CD4-positive, alpha-beta memory T cell (primary cell): ENCODE measurements at places on chromosomes 6 and 20. TPM values are rescaled to one million over a fixed set of nuclear protein-coding genes. Genes with fewer than 3 reads are reported as not detected.

The DEF6 gene
- polyA plus RNA-seq = 171 TPM

The CAPN11 gene
- polyA plus RNA-seq = not detected

DNA sequence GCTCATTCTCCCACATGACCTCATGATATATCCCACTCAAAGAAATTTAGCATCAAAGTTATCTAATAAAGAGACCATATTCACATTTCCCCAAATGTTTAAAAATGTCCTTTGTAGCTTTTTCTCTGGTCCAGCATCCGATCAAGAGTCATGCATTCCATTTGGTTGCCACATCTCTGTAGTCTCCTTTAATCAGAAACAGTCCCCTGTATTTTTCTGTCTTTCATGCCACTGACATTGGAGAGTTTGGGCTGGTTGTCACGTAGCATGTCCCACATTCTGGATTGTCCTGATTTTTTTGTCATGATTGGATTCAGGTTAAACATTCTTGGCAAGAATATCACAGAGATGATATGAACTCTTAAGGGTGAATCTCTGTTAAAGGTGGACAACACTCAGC is 55.7 kb downstream of the SNX5 start:
- H3K4me3 ChIP-seq = no peak overlapping the region
- no peaks in the 10 kb centered on the region for H3K27me3 ChIP-seq
- H3K36me3 ChIP-seq = no peaks in the 10 kb centered on the region
- DNase-seq = no peak
- no peak overlapping the region for H3K27ac ChIP-seq

DNA sequence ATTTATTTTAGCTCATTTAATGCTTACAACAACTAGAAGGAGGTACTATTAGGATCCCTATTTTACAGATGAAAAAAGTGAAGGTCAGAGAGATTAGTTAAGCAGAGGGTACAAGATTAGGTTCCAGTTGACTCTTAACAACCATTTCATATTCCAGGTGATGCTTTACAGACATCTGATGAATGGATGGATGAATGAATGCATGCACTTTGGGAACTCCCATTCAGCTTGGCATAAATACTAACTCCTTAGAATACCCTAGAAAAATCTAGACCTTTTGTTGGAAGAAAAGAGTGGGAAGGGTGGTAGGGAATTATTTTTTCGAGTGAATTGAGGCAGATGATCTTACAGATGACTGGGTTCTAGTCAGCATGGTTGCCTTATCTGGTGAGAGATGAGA is 746 bp upstream of the SNRPB2 start:
- H3K4me3 ChIP-seq = no peak overlapping the region
- H3K27ac ChIP-seq = no peak overlapping the region
- peaks cover 20% of the 10 kb centered on the region for H3K36me3 ChIP-seq

GRCh38 chr6:138685781-138686180 is 87.8 kb upstream of the CCDC28A start:
- H3K36me3 ChIP-seq = no peaks in the 10 kb centered on the region
- H3K4me3 ChIP-seq = no peak overlapping the region
- no peak overlapping the region for H3K27ac ChIP-seq
- DNase-seq = no peak

DNA sequence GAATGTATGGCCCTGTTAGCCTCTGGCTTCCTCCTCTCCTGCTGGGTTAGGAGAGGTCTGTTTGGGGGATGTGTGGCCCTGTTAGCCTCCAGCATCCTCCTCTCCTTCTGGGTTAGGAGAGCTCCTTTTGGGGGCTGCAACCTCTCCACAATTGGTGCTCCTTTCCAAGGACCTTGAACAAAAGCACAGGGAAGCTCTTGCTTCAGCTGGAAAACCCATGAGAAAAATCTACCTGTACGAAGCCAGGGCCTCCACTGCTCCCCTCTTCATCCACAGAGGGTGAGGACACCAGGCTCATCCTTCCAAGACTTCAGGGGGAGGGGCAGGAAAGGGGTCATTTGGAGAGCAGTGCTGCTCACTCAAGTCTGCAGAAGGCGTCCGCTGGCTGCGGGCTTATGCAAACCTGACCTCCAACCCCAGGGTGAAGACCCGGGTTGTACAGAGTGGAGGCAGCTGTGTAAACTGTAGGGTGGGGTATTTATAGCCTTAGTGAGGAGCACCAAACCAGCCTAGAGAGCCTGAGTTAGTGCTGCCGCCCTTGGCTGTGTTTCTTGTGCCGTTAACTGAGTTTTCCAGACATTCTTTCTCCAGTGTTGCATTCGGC is 62.1 kb downstream of the SLC24A3 start:
- H3K4me3 ChIP-seq = no peak overlapping the region
- no peaks in the 10 kb centered on the region for H3K36me3 ChIP-seq
- H3K27me3 ChIP-seq = no peaks in the 10 kb centered on the region
- H3K27ac ChIP-seq = no peak overlapping the region

DNA sequence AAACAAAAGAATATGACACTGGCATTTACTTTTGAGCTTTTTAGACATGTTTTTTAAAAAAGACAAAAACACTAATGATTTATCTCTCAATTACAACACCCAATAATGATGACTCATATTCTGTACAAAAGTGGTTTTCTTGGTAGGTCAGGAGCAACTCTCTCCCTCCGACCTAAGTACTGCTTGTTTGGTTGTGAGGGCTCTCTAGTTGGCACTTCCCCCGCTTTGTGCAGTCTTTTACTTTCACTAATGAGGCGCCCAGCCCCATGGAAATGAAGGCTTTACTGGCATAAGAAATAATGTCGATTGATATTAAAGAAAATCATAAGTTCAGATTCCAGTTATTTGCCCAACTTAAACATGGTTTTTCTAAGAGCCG is 1.3 kb downstream of the KPNA5 start:
- peaks cover 44% of the 10 kb centered on the region for H3K4me1 ChIP-seq
- peak; percentile 33 for DNase-seq
- H3K4me3 ChIP-seq = no peak overlapping the region
- H3K27me3 ChIP-seq = no peaks in the 10 kb centered on the region
- H3K36me3 ChIP-seq = no peaks in the 10 kb centered on the region

The ADAM33 gene
- polyA plus RNA-seq = not detected

DNA sequence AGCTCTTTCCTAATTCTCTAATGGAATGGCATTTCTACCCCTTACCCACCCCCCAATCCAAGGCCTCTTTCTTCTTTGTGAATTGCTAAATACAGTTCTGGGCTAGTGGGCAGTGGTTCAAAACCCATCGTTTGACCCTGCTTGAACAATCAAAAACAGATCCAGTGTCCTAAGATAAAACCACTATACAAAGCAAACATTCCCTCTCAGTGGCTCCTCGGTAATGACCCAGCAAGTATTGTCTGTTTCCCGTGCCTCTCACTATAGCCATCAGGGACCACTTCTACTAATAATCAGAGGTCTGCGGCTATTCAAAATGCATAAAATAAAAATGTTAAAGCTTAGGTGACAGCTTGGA is 143.5 kb upstream of the AKAP12 start:
- H3K36me3 ChIP-seq = peaks cover 2% of the 10 kb centered on the region
- H3K27ac ChIP-seq = no peak overlapping the region
- no peak for DNase-seq
- no peaks in the 10 kb centered on the region for H3K27me3 ChIP-seq
- H3K4me1 ChIP-seq = no peaks in the 10 kb centered on the region

DNA sequence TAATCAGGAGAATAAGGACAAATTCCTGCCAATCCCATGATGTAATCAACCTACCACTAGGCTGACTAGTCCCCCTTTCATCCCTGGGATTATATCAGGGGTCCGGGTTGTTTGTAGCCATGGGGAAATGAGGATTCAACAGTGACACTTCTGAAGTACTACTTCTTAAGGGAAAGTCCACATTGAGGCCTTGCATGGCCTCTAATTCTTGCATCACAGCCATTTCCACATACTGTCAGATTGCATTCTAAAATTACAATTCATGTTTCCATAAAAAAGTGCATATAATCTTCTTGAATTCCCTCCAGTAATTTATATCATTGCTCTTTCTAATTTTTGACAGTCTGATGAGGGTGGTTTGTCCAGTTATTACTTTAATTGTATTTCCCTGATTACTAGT is 184.2 kb downstream of the PHF3 start:
- H3K36me3 ChIP-seq = no peaks in the 10 kb centered on the region
- H3K4me3 ChIP-seq = no peak overlapping the region
- H3K4me1 ChIP-seq = no peaks in the 10 kb centered on the region
- H3K27ac ChIP-seq = no peak overlapping the region
